Activated gamma-delta T cell (primary cell): ENCODE measurements at places on chromosomes 16 and 17.

- DNase-seq, result no peak
Measured at GRCh38 chr17:81583589-81584342, 31.6 kb upstream of the FAAP100 start.

- no peak for DNase-seq
Measured at GRCh38 chr16:12881182-12881581, 20.2 kb upstream of the SHISA9 start.

DNA sequence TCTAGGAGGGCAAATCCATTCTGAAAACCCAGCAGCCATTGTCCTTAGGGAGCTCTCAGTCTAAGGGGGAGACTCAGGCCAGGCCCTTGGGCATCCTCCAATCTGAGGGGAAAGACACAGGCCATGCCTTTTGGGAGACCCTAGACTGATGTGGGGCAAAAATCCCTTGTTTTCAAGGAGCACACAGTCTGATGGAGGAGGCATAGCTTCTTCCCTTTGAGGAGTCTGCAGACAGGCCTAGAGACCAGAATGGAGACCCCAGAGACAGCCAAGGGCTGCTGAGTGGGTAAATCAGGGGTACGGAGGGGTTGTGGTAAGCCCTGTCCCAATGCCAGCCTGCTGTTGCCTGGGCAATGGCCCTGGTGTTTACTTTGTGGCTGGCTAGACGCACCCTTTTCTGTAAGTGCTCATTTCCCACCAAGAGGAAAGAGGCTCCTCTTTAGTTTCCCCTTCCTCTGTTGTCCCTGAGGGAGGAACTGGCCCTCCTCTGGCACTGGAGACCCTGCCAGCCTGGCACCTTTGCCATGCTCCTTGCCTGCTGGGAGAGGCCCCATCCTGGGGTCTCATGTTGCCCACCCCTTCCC, 19.3 kb downstream of the ARHGAP23 start:
- DNase-seq, result no peak

DNA sequence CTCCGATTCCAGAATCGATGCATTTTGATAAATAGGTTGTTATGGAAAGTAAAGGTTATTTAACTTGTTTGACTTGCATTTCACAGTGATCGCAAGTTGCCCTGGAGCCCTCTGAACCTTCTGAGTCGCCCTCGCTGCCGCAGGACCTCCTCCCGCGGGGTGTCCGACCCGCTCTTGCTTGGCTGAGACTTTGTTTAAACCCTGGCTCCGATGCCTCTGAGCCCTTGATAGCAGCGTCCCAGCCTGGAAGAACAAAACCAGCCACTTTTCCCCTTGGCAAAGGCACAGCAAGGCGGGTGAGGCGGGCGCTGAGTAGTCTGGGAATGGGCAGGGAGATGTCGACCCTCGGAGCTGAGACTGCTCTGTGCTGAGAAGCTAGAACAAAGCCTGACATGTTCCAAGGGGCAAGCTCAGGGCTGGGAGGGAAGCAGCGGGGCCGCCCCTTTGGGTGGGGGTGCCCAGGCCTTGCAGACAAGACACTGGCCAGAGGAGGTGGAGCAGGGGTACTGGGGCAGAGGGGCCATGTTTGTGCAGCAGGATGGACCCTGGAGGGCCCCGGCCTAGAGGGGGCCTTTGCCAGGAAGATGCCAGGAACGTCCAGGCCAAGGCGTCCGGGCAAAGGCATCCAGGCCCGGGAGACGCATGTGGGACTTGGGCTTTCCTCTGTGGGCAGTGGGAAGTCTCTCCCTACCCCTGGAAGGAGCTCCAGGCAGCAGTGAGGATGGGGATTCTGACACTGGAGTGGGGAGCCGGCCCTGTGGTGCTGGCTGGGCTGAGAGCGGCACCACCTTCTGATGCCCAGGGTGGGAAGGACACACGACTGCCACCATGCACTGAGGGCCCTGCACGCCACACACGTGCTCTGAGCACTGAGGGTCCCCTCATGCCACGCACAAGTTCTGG, 30.3 kb upstream of the CDH15 start:
- no peak for DNase-seq

DNA sequence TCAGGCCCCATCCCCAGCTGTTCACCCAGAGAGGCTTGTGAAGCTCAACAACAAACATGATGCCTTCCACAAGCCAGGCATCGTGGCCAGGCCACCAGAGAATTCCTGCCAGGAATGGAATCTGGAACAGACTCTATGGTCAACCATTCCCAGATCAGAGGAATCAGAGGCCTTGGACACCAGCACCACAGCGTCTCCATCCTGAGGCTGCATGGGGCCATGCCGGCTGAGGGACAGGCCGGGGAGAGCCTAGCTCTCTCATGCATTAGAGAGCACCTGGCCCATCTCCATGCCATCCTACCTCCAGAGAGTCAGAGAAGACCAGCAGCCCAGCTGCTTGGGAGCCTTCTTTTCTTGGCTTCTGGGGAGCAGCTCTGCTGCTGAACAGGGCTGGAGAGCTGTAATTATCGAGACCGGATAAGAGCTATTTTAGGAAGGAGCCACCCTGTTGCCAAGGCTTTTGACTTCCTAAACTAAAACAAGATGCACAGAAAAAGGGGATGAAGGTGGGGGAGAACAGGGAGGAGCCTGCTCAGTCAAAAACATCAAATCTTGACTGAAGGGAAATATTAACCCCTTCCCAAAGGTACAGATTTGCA, 24.5 kb upstream of the MTMR4 start:
- DNase-seq, result no peak

- DNase-seq, result no peak
Measured at GRCh38 chr17:45877467-45877866, 16.9 kb upstream of the MAPT start.

- DNase-seq, result no peak
Measured at GRCh38 chr16:47046726-47047523, 73.5 kb upstream of the DNAJA2 start.

- no peak for DNase-seq
Measured at GRCh38 chr17:34930283-34930682, 31.0 kb downstream of the CCT6B start.

- DNase-seq, result no peak
Measured at GRCh38 chr17:45367216-45367615, 50.4 kb upstream of the MAP3K14 start.
